ENCODE measurements at places on chromosomes 7 and 10. TPM values are rescaled to one million over a fixed set of nuclear protein-coding genes. Genes with fewer than 3 reads are reported as not detected.

GPR146 gene
- total RNA-seq = 43.6 TPM

CYP26C1 gene
- total RNA-seq = not detected

GTPBP4 gene
- 50.8 TPM for total RNA-seq

DNA sequence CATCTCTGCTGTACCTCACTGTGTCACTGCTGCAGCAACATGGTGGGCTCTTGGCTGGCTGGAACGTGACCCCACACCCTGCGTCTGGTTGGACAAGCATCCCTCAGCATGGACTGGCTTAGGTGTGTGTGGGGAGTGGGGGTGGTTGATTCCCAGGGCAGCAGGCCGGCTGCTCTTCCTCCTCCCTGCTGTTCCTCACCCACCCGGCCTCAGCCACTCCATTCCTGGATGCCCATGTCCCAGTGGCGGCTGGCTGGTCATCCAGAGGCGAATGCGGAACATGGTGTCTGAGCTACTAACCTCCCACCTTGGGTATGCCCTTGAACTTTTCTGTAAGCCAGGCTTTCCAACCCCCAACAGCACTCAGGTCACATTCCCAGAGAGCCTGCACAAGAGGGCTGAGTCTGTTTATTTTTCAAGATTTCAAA, 81.2 kb downstream of the GRK5 start:
- DNase-seq = no peak
- peaks cover 11% of the 10 kb centered on the region for H3K4me1 ChIP-seq
- H3K27me3 ChIP-seq = no peaks in the 10 kb centered on the region
- H3K4me3 ChIP-seq = no peak overlapping the region
- no peaks in the 10 kb centered on the region for H3K36me3 ChIP-seq

DNA sequence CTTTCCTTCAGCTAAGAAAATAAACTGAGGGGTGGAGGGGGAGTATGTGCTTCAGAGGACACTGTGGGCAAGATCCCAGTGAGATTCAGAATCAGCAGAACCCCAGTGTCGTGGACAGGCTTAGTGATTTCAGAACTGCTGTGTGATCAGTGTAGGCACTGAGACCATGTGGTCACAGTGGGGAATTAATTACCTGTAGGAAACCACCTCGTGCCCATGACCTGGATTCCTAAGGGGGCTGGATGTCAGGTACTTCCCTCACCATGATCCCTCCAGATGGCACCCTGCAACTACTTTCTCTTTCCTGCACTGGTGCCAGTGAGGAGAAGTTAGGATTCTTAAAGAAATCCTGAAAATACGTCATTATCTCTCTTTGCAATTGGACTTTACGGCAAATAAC, 64.4 kb downstream of the HBP1 start:
- H3K27me3 ChIP-seq = no peaks in the 10 kb centered on the region
- no peak overlapping the region for H3K27ac ChIP-seq
- no peak for DNase-seq
- H3K4me3 ChIP-seq = no peak overlapping the region
- no peaks in the 10 kb centered on the region for H3K36me3 ChIP-seq
- H3K4me1 ChIP-seq = no peaks in the 10 kb centered on the region

DNA sequence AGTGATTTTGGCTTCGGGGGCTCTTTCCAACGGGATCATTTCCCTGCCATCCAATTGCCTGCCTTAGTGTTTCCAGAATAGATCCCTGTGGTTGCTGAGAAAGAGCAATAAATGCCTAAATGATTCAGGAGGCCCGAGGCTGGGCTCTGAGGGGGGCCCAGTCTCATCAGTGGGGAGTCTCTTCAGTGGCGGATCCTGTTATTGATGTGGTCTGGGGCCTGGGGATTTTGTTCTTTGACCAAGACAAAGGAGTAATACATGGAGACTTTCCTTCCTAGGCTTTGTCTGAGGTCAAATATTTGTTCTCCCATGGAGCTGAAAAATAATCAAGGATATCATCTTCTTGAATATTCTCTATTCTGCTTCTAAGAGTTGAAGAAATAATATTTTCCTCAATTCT, 40.8 kb downstream of the TAS2R41 start:
- DNase-seq = no peak
- no peak overlapping the region for H3K4me3 ChIP-seq
- no peak overlapping the region for H3K27ac ChIP-seq
- H3K27me3 ChIP-seq = no peaks in the 10 kb centered on the region
- H3K4me1 ChIP-seq = no peaks in the 10 kb centered on the region

DNA sequence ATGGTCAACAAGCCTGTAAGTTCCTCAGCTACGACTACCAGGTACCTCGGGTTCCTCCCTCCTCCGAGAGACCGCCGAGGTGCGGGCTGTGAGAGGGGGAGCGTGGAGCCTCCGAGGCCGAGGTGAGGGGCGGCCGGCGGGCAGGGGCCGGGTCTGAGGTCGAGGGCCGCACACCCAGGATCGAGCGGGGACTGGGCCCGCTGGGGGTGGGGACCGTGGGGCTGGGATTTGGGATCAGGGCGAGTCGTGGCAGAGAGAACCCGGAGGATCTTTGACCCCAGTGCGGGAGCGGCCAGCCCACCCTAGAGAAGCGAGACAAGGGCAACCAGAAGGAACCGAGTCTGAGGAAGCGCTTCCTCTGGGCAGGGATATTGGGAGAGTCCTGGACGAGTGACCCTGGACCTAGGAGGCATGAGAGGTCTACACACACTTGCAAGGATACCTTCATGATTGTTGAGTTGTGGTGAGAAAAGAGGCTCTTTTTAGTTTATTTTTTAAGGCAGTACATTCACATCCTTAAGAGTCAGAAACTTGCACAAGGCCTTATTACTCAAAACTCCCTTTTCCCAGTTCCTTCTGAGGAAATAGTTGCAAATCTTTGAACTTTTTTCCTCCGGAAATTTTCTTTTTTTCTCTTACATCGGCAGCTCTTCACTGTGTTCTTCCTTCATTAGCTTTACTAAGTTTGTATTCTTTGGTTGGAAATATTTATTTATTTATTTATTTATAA, 395 bp downstream of the ZNF487 start:
- peak overlapping the region; percentile 97 for H3K4me3 ChIP-seq
- H3K36me3 ChIP-seq = no peaks in the 10 kb centered on the region
- H3K4me1 ChIP-seq = no peaks in the 10 kb centered on the region
- no peak for DNase-seq
- H3K27me3 ChIP-seq = no peaks in the 10 kb centered on the region

GRCh38 chr10:123743441-123744223, 77.5 kb downstream of the GPR26 start:
- H3K4me3 ChIP-seq = no peak overlapping the region
- H3K36me3 ChIP-seq = no peaks in the 10 kb centered on the region
- H3K27ac ChIP-seq = no peak overlapping the region
- H3K4me1 ChIP-seq = no peaks in the 10 kb centered on the region
- peak; percentile 35 for DNase-seq
- H3K27me3 ChIP-seq = no peaks in the 10 kb centered on the region

- H3K27ac ChIP-seq = no peak overlapping the region
- H3K4me1 ChIP-seq = no peaks in the 10 kb centered on the region
- H3K4me3 ChIP-seq = no peak overlapping the region
- no peaks in the 10 kb centered on the region for H3K27me3 ChIP-seq
- no peaks in the 10 kb centered on the region for H3K36me3 ChIP-seq
These were observed 47.5 kb downstream of the KAT6B start for GRCh38 chr10:74873803-74874454.

GRCh38 chr10:133456041-133456951, 2.6 kb downstream of the SCART1 start:
- peak; percentile 47 for DNase-seq
- no peaks in the 10 kb centered on the region for H3K4me1 ChIP-seq
- H3K27ac ChIP-seq = no peak overlapping the region
- no peaks in the 10 kb centered on the region for H3K36me3 ChIP-seq
- H3K4me3 ChIP-seq = no peak overlapping the region

DNA sequence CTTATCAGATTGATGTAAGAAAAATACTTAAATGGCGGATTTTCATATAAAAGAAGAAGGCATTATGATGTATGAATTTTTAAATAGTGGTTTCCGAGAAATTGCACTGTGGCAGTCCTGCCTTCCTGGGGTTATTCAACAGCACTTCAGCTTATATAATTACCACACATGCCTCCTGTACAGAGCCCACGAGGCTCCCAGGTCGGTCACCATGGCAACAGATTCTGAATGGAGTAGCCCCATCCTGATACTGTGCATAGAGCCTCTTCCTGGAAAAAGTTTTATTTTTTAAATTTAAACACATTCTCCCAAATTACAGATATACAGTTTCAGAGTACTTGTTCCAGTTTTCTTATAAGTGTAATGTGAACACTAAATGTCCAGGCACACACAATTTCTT, 15.9 kb upstream of the ASB4 start:
- no peak for DNase-seq
- H3K27me3 ChIP-seq = no peaks in the 10 kb centered on the region
- no peaks in the 10 kb centered on the region for H3K36me3 ChIP-seq
- no peak overlapping the region for H3K4me3 ChIP-seq

- H3K27me3 ChIP-seq = no peaks in the 10 kb centered on the region
- H3K4me3 ChIP-seq = no peak overlapping the region
- no peak for DNase-seq
- no peak overlapping the region for H3K27ac ChIP-seq
These were observed 3.7 kb upstream of the UTF1 start for GRCh38 chr10:133226251-133226808.

- no peaks in the 10 kb centered on the region for H3K27me3 ChIP-seq
- no peak overlapping the region for H3K27ac ChIP-seq
- no peaks in the 10 kb centered on the region for H3K36me3 ChIP-seq
- no peaks in the 10 kb centered on the region for H3K4me1 ChIP-seq
- DNase-seq = no peak
These were observed 210.4 kb upstream of the IMMP2L start for GRCh38 chr7:111772716-111773115.

DNA sequence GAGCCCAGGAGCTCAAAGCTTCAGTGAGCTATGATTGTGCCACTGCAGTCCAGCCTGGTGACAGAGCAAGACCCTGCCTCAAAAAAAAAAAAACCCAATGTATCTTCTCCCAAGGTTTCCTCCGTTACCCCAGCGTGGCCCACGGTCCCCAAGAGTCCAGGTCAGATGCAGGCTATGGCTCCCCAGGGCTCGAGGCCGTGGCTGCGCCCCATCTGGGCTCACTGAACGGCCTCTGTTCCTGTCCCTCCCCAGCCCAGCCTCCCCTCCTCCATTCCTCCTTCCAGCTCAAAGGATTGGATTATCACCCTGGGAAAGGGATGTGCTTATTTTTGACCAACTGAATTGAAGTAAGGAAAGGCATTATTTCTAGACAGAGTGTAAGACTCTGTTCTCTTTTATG, 31.0 kb downstream of the STK32C start:
- peaks cover 2% of the 10 kb centered on the region for H3K4me1 ChIP-seq
- no peaks in the 10 kb centered on the region for H3K27me3 ChIP-seq
- no peak overlapping the region for H3K27ac ChIP-seq

GRCh38 chr7:50594136-50594535, 28.9 kb upstream of the DDC start:
- H3K4me3 ChIP-seq = no peak overlapping the region
- no peaks in the 10 kb centered on the region for H3K27me3 ChIP-seq
- no peaks in the 10 kb centered on the region for H3K36me3 ChIP-seq
- no peak for DNase-seq
- H3K27ac ChIP-seq = no peak overlapping the region
- no peaks in the 10 kb centered on the region for H3K4me1 ChIP-seq

- no peak for DNase-seq
- H3K27me3 ChIP-seq = no peaks in the 10 kb centered on the region
- no peak overlapping the region for H3K27ac ChIP-seq
- peaks cover under 1% of the 10 kb centered on the region for H3K36me3 ChIP-seq
- no peaks in the 10 kb centered on the region for H3K4me1 ChIP-seq
- H3K4me3 ChIP-seq = no peak overlapping the region
These were observed 56.2 kb downstream of the COL17A1 start for GRCh38 chr10:104029521-104029860.

DNA sequence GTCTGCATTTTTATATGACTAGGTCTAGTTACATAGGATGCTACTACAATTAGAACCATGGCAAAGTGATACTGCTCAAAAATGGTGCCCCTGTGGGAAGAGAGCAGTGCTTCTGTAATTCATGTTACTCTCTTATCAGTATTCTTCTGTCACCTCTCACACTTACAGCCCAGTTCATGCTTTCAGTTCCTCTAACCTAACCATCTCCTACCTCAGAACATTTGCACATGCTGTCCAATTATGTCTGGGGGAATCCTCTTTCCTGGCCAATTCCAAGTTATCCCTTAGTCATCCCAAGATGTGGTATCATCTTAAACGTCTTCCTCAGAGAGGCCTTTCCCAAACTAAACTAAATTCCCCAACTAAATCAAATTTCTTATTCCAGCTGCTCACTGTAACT, 190.2 kb downstream of the RELN start:
- no peaks in the 10 kb centered on the region for H3K27me3 ChIP-seq
- H3K4me3 ChIP-seq = no peak overlapping the region
- no peaks in the 10 kb centered on the region for H3K4me1 ChIP-seq

Data from breast epithelium (tissue), 4 donors.